Activated effector memory CD4-positive, alpha-beta T cell treated with Interleukin-2 at 50 U/mL for 16 hours (primary cell): ENCODE measurements at places on chromosomes 5 and 9.

GRCh38 chr9:78786794-78787193 is 489.9 kb downstream of the PSAT1 start:
- DNase-seq, result no peak

DNA sequence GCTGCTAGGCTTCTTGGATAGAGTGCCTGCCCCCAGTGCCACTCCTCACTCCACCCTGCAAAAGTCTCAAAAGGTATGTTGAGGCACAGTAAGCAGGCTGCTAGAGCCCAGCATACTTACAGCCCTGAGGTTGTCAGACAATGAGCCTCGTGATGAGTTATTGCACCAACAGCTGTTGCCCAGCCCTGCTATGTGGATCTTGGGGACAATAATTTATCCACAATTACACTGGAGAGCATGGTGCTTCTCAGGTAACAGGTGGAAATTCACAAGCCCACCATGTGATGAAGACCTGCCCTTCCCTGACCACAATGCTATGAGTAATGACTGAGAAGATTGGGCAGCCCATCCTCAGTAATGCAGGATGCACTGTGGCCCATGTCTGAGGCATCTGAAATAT is 36.5 kb downstream of the KCNIP1 start:
- no peak for DNase-seq

- no peak for DNase-seq
Observed at GRCh38 chr5:135697251-135697958, 118.6 kb upstream of the CXCL14 start.

DNA sequence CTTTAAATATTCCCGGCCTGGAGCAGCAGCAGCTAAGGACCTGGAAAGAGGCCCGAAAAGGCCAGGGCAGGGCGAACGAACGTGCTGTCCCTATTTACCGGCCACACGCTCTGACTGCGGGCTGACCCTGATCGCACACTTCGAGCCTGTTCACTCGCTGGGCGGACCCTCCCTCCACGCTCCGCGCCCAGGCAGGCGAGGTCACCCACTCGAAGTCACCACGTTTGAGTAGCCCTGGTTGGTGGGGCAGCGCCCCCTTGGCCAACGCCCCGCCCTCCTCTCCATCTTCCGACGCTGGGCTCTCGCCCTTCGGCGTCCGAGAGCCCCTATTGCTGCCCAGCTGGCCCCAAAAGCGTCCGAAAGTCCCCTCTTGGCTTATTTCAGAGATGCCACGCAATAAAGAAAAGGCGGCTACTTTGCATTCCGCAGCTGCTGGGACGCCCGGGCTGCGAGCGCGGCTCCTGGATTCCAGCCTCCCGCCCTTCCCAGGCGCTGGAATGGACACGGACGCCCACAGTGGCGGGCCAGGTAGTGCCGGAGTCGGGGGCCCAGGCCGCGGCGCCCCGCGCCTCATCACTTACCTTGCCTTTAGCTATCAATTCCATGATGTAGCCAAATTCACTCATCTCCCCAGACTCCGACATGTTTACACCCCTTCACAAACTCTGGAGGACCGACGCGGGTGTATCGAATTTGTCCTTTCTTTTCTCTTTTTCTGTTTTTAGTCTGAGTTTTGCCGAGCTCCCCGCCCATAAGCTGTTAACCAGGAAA is 9.9 kb upstream of the TRIM36 start:
- no peak for DNase-seq

- no peak for DNase-seq
Observed at GRCh38 chr9:123400926-123401503, 45.0 kb downstream of the CRB2 start.

DNA sequence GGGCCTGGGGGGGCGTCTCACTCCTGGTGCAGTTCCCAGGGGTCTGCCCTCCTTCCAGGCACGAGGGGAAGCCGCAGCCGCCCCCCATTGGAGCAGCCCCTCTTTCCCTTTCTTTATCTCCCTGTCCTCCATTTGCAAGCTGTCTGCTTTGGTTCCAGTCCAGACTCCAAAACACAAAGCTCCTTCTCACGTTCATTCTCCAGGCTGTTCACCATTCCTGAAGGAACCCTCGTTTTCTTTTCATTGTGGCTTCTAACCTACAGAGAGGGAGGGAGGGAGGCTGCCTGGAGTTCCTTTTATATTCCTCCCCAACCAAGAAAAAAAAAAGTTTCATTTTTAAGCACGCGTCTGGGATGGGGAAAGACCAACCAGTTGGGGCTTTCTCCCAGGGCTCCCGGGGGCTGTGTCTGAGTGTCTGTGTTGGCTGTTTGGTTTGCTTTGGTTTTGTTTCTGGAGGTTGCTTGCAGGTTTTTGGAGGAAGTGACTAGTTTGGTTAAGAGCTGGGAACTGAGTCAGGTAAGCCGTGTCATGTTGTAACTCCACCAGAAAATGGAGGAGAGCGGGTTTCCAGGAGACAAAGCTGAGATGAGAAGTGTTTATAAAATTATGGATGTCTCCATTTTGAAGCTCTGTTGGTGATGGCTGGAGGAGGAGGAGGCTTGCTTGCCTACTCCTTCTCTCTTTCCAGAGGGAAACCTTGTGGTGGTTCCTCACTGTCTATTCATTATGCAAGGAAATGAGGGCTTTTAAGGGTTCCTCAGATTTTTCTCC is 1.6 kb downstream of the ZNF462 start:
- no peak for DNase-seq

- no peak for DNase-seq
Observed at GRCh38 chr5:55177078-55177477, 4.1 kb upstream of the CDC20B start.

DNA sequence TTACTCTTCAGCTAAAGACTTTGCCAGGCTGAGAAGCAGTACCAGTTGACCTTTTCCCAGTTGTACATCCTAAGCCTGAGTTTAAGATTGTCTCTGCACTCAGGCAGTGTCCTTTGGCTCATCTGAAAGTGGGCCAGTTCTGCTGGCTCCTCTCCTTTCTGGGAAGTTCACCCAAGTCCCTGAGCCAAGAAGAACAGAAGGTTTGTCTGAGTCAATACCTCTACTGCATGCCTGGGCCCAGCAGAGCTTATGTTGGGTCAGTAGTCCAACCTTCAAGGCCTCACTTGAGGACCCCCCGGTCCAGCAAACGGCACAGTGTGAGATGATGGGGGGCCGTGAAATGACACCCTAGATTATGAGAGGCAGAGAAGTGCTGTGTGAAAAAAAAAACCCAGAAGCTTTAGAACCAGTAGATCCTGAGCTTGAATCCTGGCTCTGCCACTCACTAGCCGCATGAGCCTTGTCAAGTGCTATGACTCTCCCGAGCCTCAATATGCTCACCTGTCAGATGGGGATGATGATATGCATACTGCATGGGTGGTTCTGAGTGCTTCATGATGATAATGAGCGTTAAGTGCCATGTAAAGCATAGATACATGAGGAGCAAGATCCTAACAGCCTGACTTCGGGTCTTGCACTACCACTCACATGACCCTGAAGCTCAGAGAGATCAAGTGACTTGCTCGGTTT is 156.0 kb downstream of the MACROH2A1 start:
- no peak for DNase-seq

DNA sequence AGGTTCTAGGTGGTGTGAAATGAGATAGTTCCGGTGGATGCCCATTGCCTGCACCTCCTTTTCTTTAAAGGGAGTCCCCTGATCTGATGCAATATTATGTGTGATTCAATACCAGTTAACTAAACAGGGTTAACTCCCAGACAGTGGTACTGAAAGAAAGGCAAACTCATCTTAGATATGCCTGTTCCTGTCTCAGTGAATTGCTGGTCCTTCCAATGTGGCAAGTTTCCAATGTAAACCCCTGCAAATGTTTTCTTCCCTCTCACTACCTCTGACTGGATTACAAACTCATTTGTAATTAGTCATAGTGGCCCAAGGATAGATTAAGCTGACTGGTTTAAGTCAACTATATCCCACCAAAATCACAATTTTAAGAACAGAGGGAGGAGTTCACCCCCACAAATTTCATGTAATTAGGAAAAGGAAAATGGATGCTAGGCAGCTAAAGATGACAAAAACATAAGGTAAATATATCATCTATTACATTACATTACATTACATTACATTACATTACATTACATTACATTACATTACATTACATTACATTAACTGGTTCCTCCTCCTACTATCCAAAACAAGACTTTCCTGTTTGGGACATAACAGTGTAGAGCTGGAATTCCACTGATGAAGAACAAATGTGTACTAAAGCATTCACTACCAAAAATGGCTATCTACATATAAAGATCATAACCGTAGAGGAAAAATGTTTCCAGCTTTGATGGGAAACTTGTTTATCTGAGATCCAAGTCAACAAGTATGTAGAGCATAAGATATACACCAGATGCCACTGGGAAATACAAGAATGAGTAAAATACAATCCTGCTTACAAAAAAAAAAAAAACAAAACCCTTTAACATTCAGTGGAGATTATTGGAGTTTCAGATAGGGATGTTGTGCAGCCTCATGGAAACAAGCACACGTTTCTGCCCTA is 121.5 kb upstream of the SNX2 start:
- DNase-seq, result no peak

GRCh38 chr5:51652980-51653379 is 269.7 kb downstream of the ISL1 start:
- no peak for DNase-seq

GRCh38 chr5:9781275-9781674 is 151.1 kb upstream of the TAS2R1 start:
- DNase-seq, result no peak

DNA sequence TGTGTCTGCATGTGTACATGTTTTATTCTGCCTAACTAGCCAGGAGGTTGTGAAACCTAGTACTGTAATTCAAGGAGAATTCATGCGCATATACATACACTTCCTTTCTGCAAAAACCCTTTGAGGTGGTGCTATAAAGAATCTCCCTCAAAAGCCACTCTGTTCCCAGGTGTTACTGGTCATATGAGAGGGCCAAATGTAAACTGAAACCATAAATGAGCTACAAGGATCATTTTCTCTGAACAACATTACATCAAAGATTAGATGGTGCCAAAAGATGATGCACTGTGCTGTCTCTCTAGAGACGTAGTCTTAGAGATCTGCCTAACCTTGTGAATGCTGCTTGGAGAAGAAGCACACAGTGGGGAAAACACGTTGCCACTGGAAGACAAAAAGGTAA is 15.7 kb downstream of the NREP start:
- no peak for DNase-seq

DNA sequence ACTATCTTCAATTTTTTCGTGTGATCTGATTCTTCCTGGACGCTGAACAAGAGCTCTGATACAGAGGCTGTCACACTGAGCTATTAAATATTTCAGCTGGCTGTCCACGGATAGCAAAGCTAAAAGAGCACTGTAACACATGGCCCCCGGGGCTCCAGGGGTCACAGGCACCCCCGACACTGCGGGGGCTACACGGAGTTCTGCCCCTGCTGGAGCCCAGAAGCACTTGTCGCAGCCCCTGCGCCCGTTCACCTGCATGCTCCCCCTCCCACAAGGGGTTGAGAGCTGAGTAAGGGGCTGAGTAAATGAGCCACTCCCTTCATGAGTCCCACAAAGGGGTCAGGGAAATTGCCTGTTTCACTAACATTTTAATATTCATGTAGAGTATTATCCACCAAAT is 316.3 kb downstream of the TMEM167A start:
- DNase-seq, result no peak

DNA sequence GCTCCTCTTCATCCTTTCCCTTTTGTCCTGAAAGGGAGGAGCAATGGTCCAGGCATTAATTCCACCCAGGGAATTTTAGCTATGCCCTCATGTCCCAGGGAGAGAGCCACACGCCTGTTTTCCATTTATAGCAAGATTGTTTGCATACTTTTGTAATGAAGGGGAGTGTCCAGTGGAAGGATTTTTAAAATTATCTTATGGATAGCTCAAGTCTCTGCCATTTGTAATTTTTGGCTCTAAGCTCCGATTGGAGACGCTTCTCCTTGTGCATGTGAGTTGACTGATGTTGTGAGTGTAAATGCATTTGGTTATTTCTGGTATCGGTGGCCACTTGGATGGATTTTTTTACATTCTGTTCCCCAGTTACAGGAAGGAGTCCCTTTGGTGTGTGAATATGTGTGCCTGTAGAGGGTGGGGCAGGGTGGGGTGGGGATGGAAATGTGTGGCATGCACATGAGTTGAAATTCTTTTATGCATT is 7.2 kb upstream of the RPL26L1 start:
- DNase-seq, result no peak

GRCh38 chr5:74562122-74562521 is 78.4 kb downstream of the ENC1 start:
- no peak for DNase-seq

GRCh38 chr5:92518318-92518904 is 1062.6 kb downstream of the NR2F1-AS1 start:
- DNase-seq, result no peak

DNA sequence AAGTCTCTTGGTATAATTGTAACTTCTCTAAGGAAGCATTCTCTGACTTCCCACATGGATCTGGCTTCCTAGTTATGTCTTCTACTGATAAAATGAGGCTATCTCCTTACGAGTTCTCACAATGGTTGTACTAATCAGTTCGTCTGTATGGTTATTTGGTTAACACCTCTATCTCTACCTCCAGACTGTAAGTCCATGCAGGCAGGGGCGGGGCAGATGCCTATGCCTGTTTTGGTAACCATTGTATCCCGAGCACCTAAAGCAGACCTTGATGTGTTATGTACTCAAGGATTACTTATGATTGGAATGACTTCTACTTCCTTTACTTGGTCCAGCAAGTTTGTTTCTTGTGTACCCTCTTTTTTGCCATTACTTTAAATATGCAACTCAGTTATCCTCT is 125.0 kb upstream of the PITX1 start:
- no peak for DNase-seq

- DNase-seq, result no peak
Observed at GRCh38 chr9:94630833-94631232, 8.5 kb downstream of the FBP1 start.

GRCh38 chr9:125189011-125189360 is 617 bp downstream of the PPP6C start:
- DNase-seq, result no peak

DNA sequence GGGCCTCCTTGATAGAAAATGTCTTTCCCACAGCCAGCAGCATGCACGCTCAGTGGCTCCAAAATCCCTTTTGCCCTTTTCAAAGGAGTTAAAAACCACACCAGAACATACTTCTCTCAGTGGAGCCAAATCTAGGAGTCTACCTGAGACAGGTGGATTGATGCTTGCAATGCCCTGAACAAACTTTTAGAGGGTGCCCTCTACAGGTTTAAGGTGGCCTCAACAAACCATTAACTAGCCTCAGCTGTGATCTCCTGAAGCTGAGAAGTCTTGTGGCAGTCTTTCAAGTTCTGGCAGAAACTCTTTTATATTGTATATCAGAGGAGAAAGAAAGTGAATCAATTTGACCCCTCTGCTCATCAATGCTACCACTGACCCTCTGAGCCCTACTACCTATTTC is 125.4 kb downstream of the MED27 start:
- DNase-seq, result no peak

- no peak for DNase-seq
Observed at GRCh38 chr5:150190503-150190979, 679 bp downstream of the SLC6A7 start.

GRCh38 chr5:67875601-67876000 is 340.0 kb upstream of the PIK3R1 start:
- DNase-seq, result no peak

DNA sequence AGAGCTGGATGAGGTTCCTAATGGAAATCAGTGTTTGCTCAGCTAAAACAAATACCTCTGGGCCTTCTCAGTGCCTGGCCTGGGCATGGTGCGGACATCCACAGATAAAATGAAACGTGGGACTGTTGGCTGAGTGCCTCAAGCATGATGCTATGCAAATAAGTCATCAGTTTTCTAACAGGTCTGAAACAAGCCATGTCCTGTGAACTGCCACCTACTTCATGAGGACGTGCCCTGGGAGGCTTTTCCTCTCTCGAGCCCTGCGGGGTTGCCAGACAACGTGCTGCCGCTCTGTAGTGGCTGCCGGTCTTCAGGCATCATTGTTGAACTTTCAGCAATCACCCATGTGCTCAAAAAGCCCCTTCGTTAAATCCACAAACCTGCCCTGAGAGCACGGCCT is 240.4 kb upstream of the IRX2 start:
- DNase-seq, result no peak
